ENCODE measurements at places on chromosomes 16 and 17.

DNA sequence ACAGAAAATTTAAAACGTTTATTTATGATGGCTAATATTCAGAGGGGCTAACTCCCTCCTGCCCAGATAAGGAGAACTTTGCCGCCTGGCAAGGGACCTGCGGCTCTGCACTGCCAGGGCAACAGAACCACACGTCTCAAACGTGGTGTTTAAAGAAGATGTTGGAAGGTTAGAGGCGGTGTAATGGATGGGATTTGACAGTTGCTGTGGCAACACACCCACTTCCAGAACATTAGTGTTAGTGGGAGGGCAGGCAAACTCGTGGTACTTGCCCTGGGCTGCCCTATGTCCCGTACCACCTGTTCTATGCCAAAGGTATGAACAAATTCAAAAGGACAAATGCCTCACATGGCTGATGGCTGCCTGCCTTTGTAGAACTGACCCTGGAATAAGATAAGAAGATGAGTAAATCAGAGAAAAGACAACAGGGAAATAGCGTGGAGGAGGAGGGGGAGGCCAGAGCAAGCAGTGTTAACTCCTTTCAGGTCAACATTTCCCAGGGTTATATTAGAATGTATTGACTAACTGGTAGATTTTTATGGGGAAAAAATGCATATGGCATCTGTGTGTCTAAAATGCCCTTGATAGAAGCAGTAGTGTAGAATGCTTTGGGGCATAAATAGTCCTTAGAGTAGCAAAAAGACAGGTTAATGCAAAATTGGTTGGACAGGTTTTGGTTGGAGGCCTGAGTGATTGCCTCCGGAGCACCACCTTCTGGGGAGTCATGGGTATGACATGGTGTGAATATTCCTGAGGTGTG lies 30.8 kb downstream of the HLF start:
- peak; percentile 25 for DNase-seq

- DNase-seq, result no peak
These were observed 120.3 kb downstream of the MRM1 start for GRCh38 chr17:36721560-36722120.

- no peak for DNase-seq
These were observed 1.0 kb downstream of the NOG start for GRCh38 chr17:56594320-56595107.

DNA sequence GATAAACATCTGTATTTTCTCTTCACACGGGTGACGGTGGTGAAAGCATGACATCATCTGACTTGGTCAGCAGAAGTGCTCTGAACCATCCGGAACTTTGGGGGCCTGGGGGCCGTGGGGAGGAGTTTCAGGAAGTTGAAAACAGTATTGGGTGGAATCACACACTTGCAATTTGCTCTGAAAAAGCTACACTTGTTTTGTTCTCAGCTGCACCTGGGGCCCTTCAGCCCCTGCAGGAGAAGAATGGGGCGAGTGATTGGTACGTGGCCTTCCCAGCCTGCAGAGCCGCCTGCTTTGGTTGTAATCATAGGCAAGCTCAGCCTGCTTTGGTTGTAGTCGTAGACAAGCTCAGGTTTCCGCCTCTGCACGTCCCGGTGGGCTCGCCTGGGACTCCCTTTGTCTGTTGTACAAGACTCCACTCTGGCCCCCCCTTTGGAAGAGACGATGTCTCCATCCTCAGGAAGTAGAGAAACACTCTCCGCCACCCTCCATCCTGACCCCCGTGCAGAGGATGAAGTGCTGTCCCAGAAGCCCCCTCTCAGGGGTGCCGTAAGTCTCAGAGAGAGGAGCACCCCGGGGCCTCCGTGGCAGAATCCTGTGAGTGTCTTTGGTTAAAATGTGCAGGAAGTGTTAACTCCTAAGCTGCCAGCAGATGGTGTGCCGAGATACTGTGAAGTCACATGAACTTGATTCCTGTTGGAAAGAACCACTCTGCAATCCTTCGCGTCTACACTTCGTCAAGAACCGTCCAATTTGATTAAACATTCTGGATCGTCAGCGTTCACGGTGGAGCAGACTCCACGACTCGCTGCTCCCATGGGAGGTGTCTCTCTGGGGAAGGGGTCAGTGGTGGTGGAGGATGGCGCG lies 5.4 kb downstream of the BANP start:
- DNase-seq, result peak; percentile 59

DNA sequence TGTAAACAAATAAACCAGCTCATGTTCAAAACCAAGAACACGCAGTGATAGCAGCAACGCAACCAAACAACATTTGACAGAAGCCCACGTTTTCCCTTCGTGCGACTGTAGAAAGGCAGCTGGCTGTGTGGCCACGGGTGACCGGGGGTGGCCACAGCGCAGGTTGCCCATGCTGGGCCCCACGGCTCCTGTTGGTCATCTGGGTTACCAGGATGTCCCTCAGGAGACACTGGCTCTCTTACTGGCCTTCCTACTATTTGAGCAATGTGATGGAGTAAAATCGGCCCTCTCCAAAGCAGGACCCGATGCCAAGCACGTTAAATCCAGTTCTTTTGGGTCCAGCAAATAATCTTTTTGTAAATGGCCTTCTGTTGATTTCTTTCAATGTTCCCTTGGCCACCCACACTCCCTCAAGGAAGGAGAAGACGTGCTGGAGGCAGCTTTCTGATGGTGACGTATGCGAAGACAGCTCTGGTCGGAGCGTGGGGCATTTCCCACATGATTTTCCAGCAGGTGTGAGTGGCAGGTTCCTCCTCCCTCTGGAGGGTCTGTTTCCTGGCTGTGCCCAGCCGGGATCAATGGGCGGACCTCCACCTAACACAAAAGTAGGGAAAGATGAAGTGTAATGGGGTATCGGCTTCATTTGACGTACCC lies 143.1 kb upstream of the CHMP6 start:
- DNase-seq, result no peak

DNA sequence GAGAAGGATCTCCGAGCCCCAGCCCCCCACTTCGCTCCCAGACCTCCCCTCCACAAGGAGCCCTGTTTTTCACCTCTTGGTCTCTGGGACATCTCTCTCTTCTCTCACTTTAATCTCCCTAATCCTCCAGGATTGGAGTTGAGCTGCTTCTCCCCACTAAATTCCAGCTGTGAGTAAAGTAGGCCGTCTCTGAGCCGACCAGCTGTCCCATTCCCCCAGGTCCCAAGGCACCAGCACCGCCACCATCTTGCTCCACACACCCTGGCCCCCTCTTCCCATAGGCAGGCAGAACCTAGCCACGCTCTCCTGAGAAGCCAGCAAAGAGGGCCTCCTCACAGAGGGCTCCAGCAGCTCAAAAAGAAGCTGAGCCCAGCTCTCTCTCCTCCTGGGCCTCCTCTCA lies 878 bp downstream of the DLG4 start:
- no peak for DNase-seq

GRCh38 chr17:7883781-7884386 lies 4.7 kb upstream of the CHD3 start:
- peak; percentile 27 for DNase-seq

DNA sequence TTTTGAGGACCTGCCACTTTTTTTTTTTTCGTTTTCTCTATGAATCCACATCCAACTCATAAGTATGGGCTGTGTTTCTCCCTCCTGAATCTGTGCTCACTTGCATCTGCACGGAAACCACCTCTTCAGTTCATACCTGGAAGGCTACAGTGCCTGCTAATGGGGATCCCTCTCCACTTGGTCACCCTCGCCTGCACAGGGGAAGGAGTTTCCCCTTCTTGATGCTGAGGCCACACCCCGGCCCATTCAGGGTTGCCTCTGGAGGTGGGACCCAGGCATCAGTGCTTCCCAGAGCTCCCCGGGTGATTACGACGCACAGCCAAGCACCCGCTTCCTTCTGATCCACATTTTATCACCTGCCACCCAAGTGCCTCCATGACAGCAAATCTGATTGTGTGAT lies 85.9 kb upstream of the TBC1D3K start:
- DNase-seq, result no peak

GRCh38 chr16:56726926-56727325 lies 3.0 kb upstream of the NUP93 start:
- DNase-seq, result no peak

GRCh38 chr17:31405890-31406371 lies 14.5 kb downstream of the RAB11FIP4 start:
- no peak for DNase-seq

GRCh38 chr17:10516638-10517037 lies 1.7 kb downstream of the MYH1 start:
- no peak for DNase-seq

DNA sequence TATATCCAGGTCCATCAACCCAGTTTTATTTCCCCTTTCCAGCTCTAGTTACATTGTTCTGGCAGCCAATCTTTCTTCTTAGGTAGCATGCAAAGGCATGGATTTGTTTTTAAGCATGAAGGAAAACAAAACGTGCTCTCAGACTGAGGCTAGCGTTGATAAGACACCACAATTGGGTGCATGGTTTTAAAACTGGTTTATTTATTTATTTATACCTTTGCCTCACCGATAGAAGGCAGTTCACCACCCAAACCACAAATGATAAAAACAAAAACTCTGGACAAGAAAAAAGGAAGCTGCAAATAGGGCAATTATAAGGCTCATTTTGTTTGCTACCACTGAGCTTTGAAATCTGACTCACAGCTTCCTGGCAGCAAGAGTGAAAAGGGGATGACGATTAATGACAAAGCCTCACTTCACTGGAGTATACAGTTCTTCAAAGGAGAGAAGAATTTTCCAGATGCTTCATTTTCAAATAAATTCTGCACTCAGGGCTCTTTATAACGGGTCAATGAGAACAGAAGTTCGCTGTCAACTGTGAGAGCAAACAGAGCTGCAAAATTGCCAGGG lies 278.4 kb upstream of the IRX5 start:
- DNase-seq, result no peak

- DNase-seq, result no peak
These were observed 5.9 kb downstream of the UBE2I start for GRCh38 chr16:1315081-1316032.

- DNase-seq, result no peak
These were observed 213.5 kb downstream of the RAB11FIP4 start for GRCh38 chr17:31604936-31605335.

DNA sequence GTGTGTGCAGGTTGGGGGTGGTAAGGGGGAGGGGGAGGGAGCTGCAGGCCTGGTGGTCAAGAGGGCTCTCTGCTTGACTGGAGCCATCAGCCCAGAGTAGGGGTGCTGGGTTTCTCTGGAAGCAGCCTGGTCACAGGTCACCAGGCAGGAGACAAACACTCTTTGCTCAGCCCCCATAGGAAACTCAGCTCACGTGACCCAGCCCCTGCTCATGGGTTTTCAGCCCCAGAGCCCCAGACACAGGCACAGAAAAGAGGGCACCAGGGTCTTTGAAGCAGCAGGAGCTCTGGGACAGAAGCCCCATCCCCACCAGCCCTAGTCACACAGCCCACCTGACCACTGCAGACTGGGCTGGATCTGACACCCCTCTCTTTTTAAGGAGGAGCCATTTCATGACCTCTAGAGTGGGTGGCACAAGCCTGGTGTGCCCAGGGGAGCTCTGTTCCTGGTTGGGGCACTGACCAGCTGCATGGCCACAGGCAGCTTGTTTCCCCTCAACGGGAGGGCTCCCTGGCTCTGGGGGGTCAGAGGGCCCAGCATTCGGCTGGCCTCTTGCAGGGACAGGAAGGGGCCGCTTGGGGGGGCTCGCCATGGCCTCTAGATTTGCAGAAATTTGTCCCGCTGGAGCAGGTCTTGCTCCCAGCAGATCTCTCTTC lies 13.8 kb upstream of the CD79B start:
- no peak for DNase-seq

DNA sequence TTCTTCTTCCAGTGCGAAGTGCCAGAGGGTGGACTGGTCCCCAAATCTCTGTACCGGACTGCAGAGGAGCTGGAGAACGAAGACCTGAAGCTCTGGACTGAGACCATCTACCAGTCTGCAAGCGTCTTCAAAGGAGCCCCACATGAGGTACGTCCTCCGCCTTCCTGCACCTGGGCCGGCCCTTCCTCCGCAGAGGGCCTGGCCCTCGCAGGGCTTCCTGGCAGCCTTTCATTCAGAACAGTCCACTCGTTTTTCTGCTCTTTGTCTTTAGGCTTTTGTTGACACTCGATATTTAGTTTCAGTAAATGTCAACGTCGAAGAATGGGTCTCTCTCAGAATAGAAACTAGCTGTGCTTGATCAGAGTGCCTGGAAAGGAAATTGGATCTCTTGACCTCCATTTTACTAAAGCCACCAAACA lies 68.6 kb downstream of the SEC14L1 start:
- DNase-seq, result no peak

GRCh38 chr16:87051526-87052320 lies 265.5 kb downstream of the C16orf95 start:
- no peak for DNase-seq

- no peak for DNase-seq
These were observed 42.0 kb upstream of the TMC5 start for GRCh38 chr16:19375561-19376158.

DNA sequence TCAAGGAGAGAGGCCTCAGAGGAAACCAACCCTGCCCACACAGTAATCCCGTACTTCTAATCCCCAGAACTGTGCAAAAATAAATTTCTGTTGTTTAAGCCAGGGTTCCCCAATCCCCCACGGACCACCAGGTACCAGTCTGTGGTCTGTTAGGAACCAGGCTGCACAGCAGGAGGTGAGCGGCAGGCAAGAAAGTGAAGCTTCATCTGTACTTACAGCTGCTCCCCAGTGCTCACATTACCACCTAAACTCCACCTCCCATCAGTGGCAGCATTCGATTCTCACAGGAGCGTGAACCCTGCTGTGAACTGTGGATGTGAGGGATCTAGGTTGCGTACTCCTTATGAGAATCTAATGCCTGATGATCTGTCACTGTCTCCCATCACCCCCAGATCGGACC lies 101.1 kb upstream of the CDC42EP4 start:
- DNase-seq, result no peak
